Gastroesophageal sphincter (tissue), 4 donors: ENCODE measurements at places on chromosomes 5 and 9.

DNA sequence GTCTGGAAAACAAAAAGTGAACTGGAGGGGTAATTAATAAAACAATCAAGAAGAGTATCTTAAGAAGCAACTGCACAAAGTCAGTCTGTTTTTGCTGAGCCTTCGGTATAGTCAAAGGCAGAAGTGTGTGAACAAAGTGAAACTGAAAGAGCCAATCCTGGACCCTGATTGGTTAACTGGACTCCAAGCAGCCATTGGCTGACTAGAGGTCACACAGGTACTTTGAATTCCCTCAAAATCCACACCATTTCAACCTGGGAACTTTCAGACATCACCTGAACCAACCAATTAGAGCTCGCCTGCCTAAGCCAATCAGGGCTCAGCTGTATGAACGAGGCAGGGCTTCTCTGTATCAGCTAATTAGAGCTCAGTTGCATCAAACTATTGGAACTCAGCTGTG is 286.7 kb downstream of the TLE4 start:
- ATAC-seq, result no peak

GRCh38 chr5:57325678-57326397 is 152.0 kb downstream of the GPBP1 start:
- no peak for ATAC-seq

GRCh38 chr9:135602789-135603481 is 36.4 kb downstream of the GLT6D1 start:
- ATAC-seq, result no peak

- ATAC-seq, result no peak
Observed at GRCh38 chr9:89807101-89807395, 202.2 kb downstream of the GADD45G start.

DNA sequence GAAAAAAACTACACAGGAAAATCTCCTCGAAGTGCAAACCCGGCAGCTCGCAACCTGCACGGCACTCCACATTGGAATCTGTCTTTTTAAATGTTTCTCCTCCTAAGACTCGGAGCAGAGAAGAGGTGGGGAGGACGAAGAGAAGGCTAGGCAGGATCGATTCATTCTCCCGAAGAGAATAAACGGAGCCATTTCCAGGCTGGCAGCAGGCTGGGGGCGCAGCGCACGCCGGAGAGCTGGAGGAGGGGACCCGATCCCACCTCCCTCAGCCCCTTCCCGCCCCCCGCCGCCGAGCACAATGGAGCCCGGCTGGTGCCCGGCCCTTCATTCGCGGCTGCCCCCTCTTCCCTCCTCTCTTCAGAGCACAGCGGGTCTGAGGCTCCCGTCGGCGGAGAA is 628 bp downstream of the HOMER1 start:
- no peak for ATAC-seq
